Activated CD8-positive, alpha-beta T cell treated with anti-CD3 and anti-CD28 coated beads, Interleukin-2, amount 10 ng/mL, durations not matched to agents 7 days and 5 days (primary cell): ENCODE measurements at places on chromosomes 1 and 21. TPM values are rescaled to one million over a fixed set of nuclear protein-coding genes. Genes with fewer than 3 reads are reported as not detected.
A peak's percentile ranks its signal among the peaks of the same experiment; 100 is the strongest.

- H3K36me3 ChIP-seq, result peaks cover 4% of the 10 kb centered on the region
- H3K27me3 ChIP-seq, result peaks cover 2% of the 10 kb centered on the region
- no peak overlapping the region for H3K4me3 ChIP-seq
- H3K4me1 ChIP-seq, result no peaks in the 10 kb centered on the region
- DNase-seq, result no peak
These were observed 57.6 kb upstream of the CRB1 start for GRCh38 chr1:197210426-197210825.

DNA sequence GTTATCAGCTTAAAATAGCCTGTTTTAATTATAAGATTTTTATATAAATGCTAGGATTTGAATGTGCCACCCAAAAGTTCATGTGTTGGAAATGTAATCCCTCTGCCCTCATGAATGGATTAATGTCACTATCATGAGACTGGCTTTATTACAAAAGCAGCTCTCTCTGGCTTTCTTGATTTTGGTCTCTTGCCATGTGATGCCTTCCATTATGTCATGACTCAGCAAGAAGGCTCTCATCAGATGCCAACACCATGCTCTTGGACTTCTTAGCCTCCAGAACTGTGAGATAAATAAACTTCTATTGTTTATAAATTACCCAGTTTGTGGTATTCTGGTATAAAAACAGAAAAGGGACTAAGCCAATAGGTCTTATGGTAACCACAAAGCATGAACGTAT lies 6.9 kb upstream of the PRSS38 start:
- no peak overlapping the region for H3K27ac ChIP-seq
- no peaks in the 10 kb centered on the region for H3K36me3 ChIP-seq
- no peak for DNase-seq
- H3K27me3 ChIP-seq, result peaks cover 8% of the 10 kb centered on the region
- peaks cover 7% of the 10 kb centered on the region for H3K4me1 ChIP-seq

The FAM43B gene
- not detected for total RNA-seq

- no peak for DNase-seq
- H3K27me3 ChIP-seq, result peaks cover 5% of the 10 kb centered on the region
- H3K4me1 ChIP-seq, result peaks cover 12% of the 10 kb centered on the region
- no peaks in the 10 kb centered on the region for H3K36me3 ChIP-seq
- H3K4me3 ChIP-seq, result no peak overlapping the region
- H3K27ac ChIP-seq, result no peak overlapping the region
These were observed 173.0 kb downstream of the NFIA start for GRCh38 chr1:61255358-61255703.

GRCh38 chr1:17874231-17874630 lies 119.1 kb downstream of the ACTL8 start:
- H3K27me3 ChIP-seq, result no peaks in the 10 kb centered on the region
- no peaks in the 10 kb centered on the region for H3K36me3 ChIP-seq
- no peak for DNase-seq
- H3K4me3 ChIP-seq, result no peak overlapping the region

DNA sequence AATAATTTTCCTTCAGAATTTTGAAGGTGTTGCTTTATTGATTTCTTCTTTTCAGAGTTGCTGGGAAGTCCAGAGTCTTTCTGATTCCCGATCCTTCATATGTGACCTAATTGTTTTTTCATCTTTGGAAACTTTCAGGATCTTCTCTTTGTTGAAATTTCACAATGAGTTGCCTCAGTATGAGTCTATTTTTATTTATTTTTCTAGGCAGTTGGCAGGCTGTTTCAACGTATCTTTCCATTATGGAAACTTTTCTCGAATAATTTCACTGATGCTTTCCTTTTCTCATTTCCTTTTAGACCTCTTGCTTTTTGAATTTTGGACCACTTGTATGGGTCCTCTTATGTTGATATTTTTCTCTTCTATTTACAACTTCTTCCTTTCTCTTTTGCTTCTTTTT lies 354.3 kb downstream of the TGFB2 start:
- H3K27ac ChIP-seq, result no peak overlapping the region
- H3K27me3 ChIP-seq, result no peaks in the 10 kb centered on the region
- no peak for DNase-seq
- H3K4me1 ChIP-seq, result no peaks in the 10 kb centered on the region
- H3K36me3 ChIP-seq, result no peaks in the 10 kb centered on the region

The DNTTIP2 gene
- total RNA-seq, result 67.6 TPM

The CD247 gene
- total RNA-seq, result 251 TPM

The F11R gene
- total RNA-seq, result 18.4 TPM

- no peaks in the 10 kb centered on the region for H3K36me3 ChIP-seq
- no peak for DNase-seq
- no peak overlapping the region for H3K4me3 ChIP-seq
- H3K27me3 ChIP-seq, result no peaks in the 10 kb centered on the region
- H3K4me1 ChIP-seq, result no peaks in the 10 kb centered on the region
- H3K27ac ChIP-seq, result no peak overlapping the region
These were observed 469.0 kb upstream of the USP24 start for GRCh38 chr1:55684131-55684650.

GRCh38 chr1:151534662-151535278 lies 5.3 kb upstream of the TUFT1 start:
- H3K36me3 ChIP-seq, result no peaks in the 10 kb centered on the region
- no peak overlapping the region for H3K4me3 ChIP-seq
- peak; percentile 85 for DNase-seq
- H3K27ac ChIP-seq, result no peak overlapping the region
- H3K4me1 ChIP-seq, result peaks cover 5% of the 10 kb centered on the region
- no peaks in the 10 kb centered on the region for H3K27me3 ChIP-seq

- H3K27me3 ChIP-seq, result no peaks in the 10 kb centered on the region
- no peak overlapping the region for H3K4me3 ChIP-seq
- H3K36me3 ChIP-seq, result no peaks in the 10 kb centered on the region
- DNase-seq, result no peak
- H3K4me1 ChIP-seq, result no peaks in the 10 kb centered on the region
- H3K27ac ChIP-seq, result no peak overlapping the region
These were observed 384.4 kb downstream of the ADGRL2 start for GRCh38 chr1:82185084-82185483.

DNA sequence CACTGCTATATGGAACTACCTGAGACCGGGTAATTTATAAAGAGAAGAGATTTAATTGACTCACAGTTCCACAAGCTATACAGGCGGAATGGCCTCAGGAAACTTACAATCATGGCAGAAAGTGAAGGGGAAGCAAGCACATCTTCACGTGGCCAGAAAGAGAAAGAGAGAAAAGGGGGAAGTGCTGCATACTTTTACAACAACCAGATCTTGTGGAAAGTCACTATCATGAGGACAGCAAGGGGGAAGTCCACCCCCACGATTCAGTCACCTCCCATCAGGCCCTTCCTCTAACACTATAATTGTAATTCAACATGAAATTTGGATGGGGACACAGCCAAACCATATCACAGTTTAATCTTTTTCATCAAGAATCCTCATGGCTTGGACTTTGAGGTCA lies 339.2 kb upstream of the AJAP1 start:
- no peaks in the 10 kb centered on the region for H3K4me1 ChIP-seq
- no peaks in the 10 kb centered on the region for H3K27me3 ChIP-seq
- no peak for DNase-seq
- no peaks in the 10 kb centered on the region for H3K36me3 ChIP-seq
- H3K4me3 ChIP-seq, result no peak overlapping the region

DNA sequence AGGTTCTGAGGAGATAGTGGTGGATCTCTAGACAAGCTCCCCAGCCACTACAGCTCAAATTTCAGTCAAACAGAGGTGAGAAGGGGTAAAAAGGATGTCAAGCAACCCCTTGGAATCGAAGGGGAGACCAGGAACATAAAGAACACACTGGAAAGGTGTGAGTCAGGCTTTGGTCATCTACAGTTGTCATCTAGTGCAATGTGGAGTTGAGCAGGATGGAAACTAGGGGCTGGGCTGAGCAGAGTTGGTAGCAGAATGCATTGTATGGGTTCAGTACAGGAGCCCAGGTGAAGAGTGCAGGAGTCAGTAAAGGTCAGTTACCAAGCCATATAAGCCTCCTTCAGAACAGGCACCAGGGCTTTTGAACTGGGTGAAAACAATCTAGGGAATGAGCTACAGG lies 52.7 kb upstream of the VAV3 start:
- no peak overlapping the region for H3K4me3 ChIP-seq
- no peak for DNase-seq
- H3K4me1 ChIP-seq, result no peaks in the 10 kb centered on the region
- peaks cover 3% of the 10 kb centered on the region for H3K27me3 ChIP-seq

DNA sequence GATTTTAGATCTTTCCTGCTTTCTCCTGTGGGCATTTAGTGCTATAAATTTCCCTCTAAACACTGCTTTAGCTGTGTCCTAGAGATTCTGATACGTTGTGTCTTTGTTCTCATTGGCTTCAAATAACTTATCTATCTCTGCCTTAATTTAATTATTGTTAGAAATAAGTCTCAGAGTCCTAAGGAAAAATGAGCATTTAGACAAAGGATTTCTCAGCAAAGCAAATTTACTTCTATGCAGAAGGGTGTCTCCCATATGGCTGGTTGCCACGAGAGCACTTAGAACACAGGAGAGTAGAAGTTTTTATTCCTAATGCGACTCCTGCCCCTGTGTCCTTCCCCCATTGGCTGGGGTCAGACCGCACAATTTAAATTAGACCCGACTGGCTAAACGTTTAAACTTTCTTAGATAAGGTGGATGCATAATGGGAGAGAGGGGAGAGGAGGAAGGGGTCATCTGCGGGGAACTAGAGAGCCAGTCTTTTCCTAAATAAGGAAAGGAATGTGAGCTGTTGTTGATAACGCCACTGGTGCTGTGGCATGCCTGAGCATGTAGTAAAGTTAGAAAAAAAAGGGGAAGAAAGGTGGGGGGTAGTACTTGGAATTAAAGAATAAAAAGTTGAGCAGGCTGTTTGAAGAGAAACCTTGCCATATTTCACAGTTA lies 170.2 kb downstream of the DYRK1A start:
- no peaks in the 10 kb centered on the region for H3K4me1 ChIP-seq
- H3K4me3 ChIP-seq, result no peak overlapping the region
- H3K36me3 ChIP-seq, result no peaks in the 10 kb centered on the region
- H3K27ac ChIP-seq, result no peak overlapping the region

GRCh38 chr1:246647113-246647512 lies 77.1 kb upstream of the SCCPDH start:
- no peak overlapping the region for H3K4me3 ChIP-seq
- no peaks in the 10 kb centered on the region for H3K27me3 ChIP-seq
- peaks cover 34% of the 10 kb centered on the region for H3K36me3 ChIP-seq

The MCOLN2 gene
- total RNA-seq, result 12.9 TPM

- DNase-seq, result no peak
- no peak overlapping the region for H3K27ac ChIP-seq
- H3K4me1 ChIP-seq, result no peaks in the 10 kb centered on the region
These were observed 88.9 kb downstream of the CCDC185 start for GRCh38 chr1:223482132-223482531.

DNA sequence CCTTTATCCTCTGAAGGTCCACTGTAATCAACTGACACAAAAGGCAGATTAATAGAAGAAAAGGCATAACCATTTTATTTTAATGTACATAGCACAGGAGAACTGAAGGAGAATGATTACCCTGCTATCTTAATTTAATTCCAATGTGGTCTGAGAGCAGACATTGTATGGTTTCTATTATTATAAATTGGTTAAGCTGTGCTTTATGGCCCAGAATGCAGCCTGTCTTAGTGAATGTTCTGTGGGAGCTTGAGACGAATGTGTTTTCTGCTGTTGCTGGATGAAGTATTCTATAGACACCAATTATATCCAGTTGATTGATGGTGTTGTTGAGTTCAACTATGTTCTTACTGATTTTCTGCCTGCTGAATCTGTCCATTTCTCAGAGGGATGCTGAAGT lies 25.0 kb upstream of the SLC2A1 start:
- no peak for DNase-seq
- H3K4me3 ChIP-seq, result no peak overlapping the region
- H3K27ac ChIP-seq, result no peak overlapping the region
- peaks cover 4% of the 10 kb centered on the region for H3K27me3 ChIP-seq
- H3K36me3 ChIP-seq, result no peaks in the 10 kb centered on the region
- H3K4me1 ChIP-seq, result no peaks in the 10 kb centered on the region

DNA sequence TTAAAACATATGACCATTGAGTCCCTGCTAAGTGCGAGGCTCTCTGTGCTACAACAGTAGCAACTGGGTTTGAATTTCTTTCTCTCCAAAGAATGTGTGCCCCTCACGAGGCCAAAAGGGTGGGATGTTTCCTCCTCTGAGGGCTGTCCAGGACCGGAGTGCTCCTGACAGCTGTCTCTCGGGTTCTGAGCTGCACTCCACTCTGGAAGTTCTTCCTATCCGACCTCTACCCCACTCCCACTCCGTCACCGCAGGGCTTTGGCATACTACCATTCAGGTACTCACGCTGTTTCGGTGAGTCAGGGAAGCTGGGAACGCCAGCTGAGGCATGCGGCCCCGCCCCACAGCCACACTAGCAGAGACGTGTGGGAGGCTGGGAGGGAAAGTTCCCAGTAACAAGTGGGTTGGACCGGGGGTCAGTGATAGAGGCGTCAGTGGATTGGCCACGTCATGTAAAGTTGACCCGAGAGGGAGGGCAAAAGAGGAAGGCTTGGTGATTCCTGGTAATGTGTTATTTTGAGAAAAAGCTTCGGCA lies 705 bp upstream of the SLC50A1 start:
- peak overlapping the region; percentile 99 for H3K27ac ChIP-seq
- H3K4me1 ChIP-seq, result peaks cover 43% of the 10 kb centered on the region
- H3K36me3 ChIP-seq, result peaks cover 22% of the 10 kb centered on the region
- no peaks in the 10 kb centered on the region for H3K27me3 ChIP-seq

The SELL gene
- total RNA-seq, result 222 TPM

GRCh38 chr1:201941420-201942128 lies 4.8 kb downstream of the LMOD1 start:
- H3K36me3 ChIP-seq, result no peaks in the 10 kb centered on the region
- H3K4me1 ChIP-seq, result peaks cover 7% of the 10 kb centered on the region
- H3K27ac ChIP-seq, result no peak overlapping the region
- H3K4me3 ChIP-seq, result no peak overlapping the region
- DNase-seq, result no peak

DNA sequence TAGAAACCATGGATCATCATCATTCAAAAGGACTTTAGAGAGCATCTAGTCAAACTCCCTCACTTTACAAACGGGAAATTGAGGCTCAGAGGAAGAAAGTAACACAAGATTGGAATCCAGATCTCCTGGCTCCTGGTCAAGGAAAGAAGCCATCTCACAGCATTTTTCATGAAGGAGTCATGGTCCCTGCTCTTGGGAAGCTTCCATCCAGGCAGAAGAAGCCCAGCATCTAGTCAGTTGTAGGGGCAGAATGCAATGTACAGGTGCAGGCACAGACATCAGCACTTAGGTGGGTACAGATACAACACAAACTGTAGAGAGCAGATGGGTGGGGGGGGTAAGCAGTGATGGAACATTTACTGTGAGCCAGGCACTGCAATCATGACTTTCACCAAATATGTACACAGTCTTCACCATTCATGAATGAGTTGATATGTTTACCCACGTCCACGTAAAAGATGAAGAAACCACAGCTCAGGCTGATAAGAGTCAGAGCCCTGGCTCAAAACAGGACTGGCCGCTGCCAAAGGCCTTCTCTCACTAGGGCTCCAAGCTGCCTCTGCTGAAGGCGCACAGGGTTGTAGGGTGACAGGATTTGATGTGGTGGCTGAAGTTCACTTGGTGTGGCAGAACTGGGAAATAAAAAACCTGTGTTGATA lies 44.0 kb downstream of the OPTC start:
- DNase-seq, result no peak
- no peak overlapping the region for H3K27ac ChIP-seq
- no peaks in the 10 kb centered on the region for H3K4me1 ChIP-seq
- H3K27me3 ChIP-seq, result peaks cover 10% of the 10 kb centered on the region
- H3K4me3 ChIP-seq, result no peak overlapping the region

The SLC2A1 gene
- 113 TPM for total RNA-seq

The OLIG2 gene
- not detected for total RNA-seq

The NOS1AP gene
- not detected for total RNA-seq

The LCE1F gene
- total RNA-seq, result not detected

The CD53 gene
- total RNA-seq, result 392 TPM

The GBP2 gene
- 97.4 TPM for total RNA-seq

The KCNJ9 gene
- not detected for total RNA-seq
